ENCODE measurements at places on chromosomes 5 and 9.

GRCh38 chr5:132998556-132998955 lies 27.8 kb downstream of the ZCCHC10 start:
- DNase-seq, result no peak

- DNase-seq, result no peak
Observed at GRCh38 chr5:76571559-76571958, 51.6 kb downstream of the F2RL2 start.

GRCh38 chr5:131386124-131386523 lies 122.3 kb downstream of the CDC42SE2 start:
- DNase-seq, result no peak

DNA sequence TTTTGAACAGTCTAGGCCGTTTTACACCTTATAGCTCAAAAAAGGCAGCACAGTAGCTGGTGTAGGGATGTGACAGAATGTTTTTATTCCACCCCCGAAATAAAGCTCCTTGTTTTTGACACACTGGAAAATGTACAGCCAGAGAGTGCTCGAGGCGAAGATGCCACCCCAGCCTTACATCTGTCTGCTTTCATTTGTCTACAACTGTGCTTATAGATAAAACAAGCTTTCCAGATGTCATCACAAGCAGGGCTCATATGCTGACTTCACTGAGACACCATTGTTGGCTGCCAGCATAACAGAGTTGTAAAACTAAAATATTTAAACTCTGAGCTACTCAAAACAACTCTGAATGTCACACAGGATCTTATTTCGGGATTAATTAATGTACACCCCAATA lies 386.3 kb downstream of the BNC2 start:
- no peak for DNase-seq

Data from H9 (cell line).